ENCODE measurements at places on chromosomes 3 and 15. TPM values are rescaled to one million over a fixed set of nuclear protein-coding genes. Genes with fewer than 3 reads are reported as not detected.

DNA sequence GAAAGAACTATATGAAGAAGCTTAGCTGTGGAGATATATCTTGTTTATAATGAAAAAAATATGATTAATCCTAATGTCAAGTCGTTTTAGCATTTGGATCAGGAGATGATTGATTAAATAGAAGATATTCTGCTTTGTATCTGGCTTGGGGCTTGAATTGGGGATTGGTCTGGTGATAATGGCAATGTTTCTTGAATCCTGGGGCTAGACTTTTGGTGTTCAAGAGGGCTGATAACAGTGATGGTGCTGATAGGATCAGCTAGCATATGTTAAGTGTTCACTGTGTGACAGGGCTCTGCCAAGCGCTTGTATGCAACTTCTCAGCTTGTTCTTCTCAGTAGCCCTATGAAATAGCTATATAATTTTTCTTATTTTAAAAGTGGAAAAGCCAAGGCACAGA is 20.2 kb downstream of the CNOT10 start:
- H3K4me3 ChIP-seq: no peak overlapping the region
- H3K27ac ChIP-seq: no peak overlapping the region
- H3K36me3 ChIP-seq: peaks cover 12% of the 10 kb centered on the region

GRCh38 chr3:177615015-177615414 is 417.7 kb upstream of the TBL1XR1 start:
- peak; percentile 81 for DNase-seq
- peaks cover 41% of the 10 kb centered on the region for H3K4me1 ChIP-seq
- peak overlapping the region; percentile 21 for H3K27ac ChIP-seq
- H3K36me3 ChIP-seq: no peaks in the 10 kb centered on the region

DNA sequence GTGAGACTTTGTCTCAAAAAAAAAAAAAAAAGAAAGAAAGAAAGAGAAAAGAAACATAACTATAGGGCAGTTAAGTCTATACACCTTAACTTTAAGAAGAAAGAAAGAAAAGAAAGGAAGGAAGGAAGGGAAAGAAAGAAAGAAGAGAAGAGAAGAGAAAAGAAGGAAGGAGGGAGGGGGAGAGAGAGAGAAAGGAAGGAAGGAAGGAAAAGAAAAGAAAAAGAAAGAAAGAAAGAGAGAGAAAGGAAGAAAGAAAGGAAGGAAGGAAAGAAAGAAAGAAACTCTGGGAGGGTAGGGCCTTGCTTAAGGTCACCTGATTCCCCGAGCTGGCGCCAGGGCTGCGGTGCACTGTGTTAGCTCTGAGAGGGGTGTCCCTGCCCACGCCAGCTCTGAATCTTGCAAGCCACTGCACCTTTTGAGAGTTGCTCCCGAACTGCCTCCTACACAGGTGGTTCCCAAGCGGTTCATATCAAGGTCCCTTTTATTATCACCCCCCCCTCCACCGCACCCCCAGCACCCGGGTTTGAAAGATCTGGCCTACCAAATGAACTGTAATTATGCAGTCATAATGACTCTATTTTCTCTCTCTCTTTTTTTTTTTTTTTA is 39.2 kb upstream of the VPS8 start:
- no peak overlapping the region for H3K4me3 ChIP-seq
- peaks cover 12% of the 10 kb centered on the region for H3K27me3 ChIP-seq
- H3K36me3 ChIP-seq: no peaks in the 10 kb centered on the region
- H3K27ac ChIP-seq: peak overlapping the region; percentile 70

GRCh38 chr3:13042715-13043271 is 30.4 kb downstream of the IQSEC1 start:
- H3K36me3 ChIP-seq: no peaks in the 10 kb centered on the region
- no peaks in the 10 kb centered on the region for H3K27me3 ChIP-seq
- H3K27ac ChIP-seq: no peak overlapping the region
- no peak for DNase-seq
- no peak overlapping the region for H3K4me3 ChIP-seq
- H3K4me1 ChIP-seq: peaks cover 11% of the 10 kb centered on the region

DNA sequence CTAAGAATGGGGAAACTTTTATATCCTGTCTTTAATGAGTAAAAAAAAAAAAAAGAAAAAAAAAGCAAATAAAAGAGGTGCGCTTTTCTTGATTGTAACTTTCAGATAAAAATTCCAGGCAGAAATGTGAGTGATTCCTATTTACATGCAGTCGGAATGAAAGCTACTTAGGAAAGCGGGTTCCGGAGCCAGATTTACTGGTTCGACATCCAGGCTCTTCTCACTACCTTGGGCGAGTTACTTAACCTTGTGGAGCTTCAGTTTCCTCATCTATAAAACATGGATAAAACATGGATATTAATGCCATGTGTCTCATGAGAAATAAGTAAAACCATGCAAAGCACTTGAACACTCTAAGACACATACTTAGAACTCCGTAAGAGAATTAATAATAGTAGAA is 169.2 kb downstream of the TP63 start:
- no peak overlapping the region for H3K4me3 ChIP-seq
- no peaks in the 10 kb centered on the region for H3K4me1 ChIP-seq
- H3K27me3 ChIP-seq: no peaks in the 10 kb centered on the region
- no peak overlapping the region for H3K27ac ChIP-seq
- DNase-seq: no peak

- peaks cover 5% of the 10 kb centered on the region for H3K4me1 ChIP-seq
- no peak overlapping the region for H3K27ac ChIP-seq
- H3K4me3 ChIP-seq: no peak overlapping the region
Observed at GRCh38 chr3:143158014-143158988, 38.7 kb downstream of the CHST2 start.

GRCh38 chr3:143608966-143609365 is 239.3 kb downstream of the SLC9A9 start:
- no peak for DNase-seq
- H3K36me3 ChIP-seq: no peaks in the 10 kb centered on the region
- no peaks in the 10 kb centered on the region for H3K27me3 ChIP-seq
- no peaks in the 10 kb centered on the region for H3K4me1 ChIP-seq

- no peak overlapping the region for H3K4me3 ChIP-seq
- H3K27me3 ChIP-seq: no peaks in the 10 kb centered on the region
- no peaks in the 10 kb centered on the region for H3K36me3 ChIP-seq
- no peak overlapping the region for H3K27ac ChIP-seq
Observed at GRCh38 chr3:167115331-167115934, 264.7 kb downstream of the ZBBX start.

GRCh38 chr3:90076136-90076535 is 968.7 kb downstream of the EPHA3 start:
- DNase-seq: no peak
- no peak overlapping the region for H3K4me3 ChIP-seq

GRCh38 chr15:24877174-24877573 is 77.6 kb upstream of the SNRPN start:
- no peak overlapping the region for H3K4me3 ChIP-seq
- H3K27me3 ChIP-seq: no peaks in the 10 kb centered on the region
- no peak overlapping the region for H3K27ac ChIP-seq
- H3K4me1 ChIP-seq: no peaks in the 10 kb centered on the region
- H3K36me3 ChIP-seq: no peaks in the 10 kb centered on the region

DNA sequence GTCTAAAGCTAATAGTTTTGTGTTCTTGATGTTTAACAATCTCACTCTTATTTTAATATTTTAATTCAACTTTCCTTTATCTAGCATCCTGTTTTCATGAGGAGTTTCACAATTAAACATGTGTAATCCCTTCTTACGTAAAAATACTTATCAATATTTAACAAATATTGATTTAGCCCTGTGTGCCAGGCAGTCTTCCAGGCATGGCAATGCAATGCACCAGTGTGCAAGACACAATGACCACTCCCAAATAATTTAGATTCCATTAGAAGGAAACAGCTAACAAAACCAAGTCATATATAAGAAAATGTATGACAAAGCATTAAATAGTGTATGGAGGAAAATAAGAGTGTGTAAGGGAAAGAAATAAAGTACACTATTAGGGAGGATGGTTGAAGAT is 627.1 kb upstream of the ARPP21 start:
- H3K27ac ChIP-seq: no peak overlapping the region
- no peak for DNase-seq
- H3K36me3 ChIP-seq: no peaks in the 10 kb centered on the region
- H3K27me3 ChIP-seq: no peaks in the 10 kb centered on the region
- no peaks in the 10 kb centered on the region for H3K4me1 ChIP-seq
- no peak overlapping the region for H3K4me3 ChIP-seq

DNA sequence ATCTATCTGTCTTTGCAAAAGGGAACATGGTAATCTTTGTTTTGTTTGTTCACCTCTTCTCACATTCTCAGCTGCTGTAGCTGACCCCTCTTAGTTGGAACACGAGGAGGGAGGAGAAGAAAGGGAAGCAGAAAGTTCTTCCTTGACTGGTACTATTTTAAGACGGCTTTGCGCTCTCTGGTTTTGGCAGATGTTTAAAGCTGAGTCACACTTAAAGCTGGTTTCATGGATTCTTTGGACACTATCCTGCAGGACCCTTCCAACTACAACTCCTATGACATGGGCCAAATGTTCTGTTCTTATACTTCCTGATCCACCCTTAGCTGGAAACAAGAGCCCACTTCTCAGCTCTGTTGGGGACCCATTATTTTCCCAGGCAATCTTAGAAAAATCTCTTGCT is 40.6 kb upstream of the FXR1 start:
- no peaks in the 10 kb centered on the region for H3K36me3 ChIP-seq
- no peak overlapping the region for H3K4me3 ChIP-seq
- H3K27me3 ChIP-seq: peaks cover 13% of the 10 kb centered on the region
- DNase-seq: no peak
- peaks cover 12% of the 10 kb centered on the region for H3K4me1 ChIP-seq

DNA sequence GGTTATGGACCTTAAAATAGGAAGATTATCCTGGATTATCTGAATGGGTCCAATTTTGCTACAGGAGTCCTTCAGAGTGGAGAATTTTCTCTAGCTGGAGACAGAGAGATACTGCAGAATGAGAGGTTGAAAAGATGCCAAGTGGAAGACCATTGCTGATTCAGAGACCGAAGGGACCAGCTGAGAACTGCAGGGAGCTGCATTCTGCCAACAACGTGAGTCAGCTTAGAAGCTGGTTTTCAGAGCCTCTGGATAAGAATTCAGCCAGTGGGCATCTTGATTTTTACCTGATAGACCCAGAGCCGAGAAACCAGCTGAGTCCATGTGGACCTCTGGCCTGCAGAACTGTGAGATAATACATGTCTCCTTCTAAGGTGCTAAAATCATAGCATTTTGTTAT is 234.0 kb downstream of the NR2F2 start:
- H3K27ac ChIP-seq: no peak overlapping the region
- no peak for DNase-seq
- H3K4me1 ChIP-seq: no peaks in the 10 kb centered on the region

- H3K4me3 ChIP-seq: no peak overlapping the region
- H3K4me1 ChIP-seq: no peaks in the 10 kb centered on the region
- no peak for DNase-seq
- no peak overlapping the region for H3K27ac ChIP-seq
- H3K27me3 ChIP-seq: no peaks in the 10 kb centered on the region
- H3K36me3 ChIP-seq: no peaks in the 10 kb centered on the region
Observed at GRCh38 chr3:85838921-85839320, 880.1 kb downstream of the CADM2 start.

Gene CASR
- not detected for total RNA-seq

Gene FOXB1
- not detected for total RNA-seq

Gene AP3B2
- total RNA-seq: 0.80 TPM

Gene GRM2
- 0.41 TPM for total RNA-seq

Gene HRH1
- 1.4 TPM for total RNA-seq
